Right renal pelvis (tissue), 4 donors: ENCODE measurements at places on chromosomes 4 and X.

DNA sequence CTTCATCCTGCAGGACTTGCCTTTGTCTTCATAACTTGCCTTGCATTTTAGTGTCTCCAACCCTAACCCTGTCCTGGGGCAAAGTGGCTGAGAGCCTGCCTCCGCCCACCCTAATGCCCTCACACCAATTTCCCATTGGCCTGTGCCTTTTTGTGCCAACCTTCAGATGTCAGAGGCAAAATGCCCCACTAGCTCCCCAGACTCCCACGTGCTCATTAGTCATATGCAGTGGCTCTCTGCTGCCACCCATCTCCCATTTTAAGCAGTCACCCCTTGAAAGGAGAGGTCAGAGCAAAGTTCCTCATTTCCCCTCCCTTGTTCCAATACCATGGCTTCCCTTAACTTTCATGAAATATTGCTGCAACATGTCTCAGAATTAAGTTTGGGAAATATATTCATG lies 74.8 kb upstream of the PASD1 start:
- DNase-seq = no peak

- DNase-seq = no peak
These were observed 400.8 kb upstream of the SLIT2 start for GRCh38 chr4:19850909-19851308.

GRCh38 chrX:45571453-45571852 lies 370.8 kb upstream of the DIPK2B start:
- no peak for DNase-seq

GRCh38 chrX:150536455-150537116 lies 31.8 kb upstream of the MTM1 start:
- no peak for DNase-seq

- no peak for DNase-seq
These were observed 4.6 kb downstream of the HMX1 start for GRCh38 chr4:8866828-8867623.

GRCh38 chr4:183988874-183989273 lies 83.8 kb downstream of the STOX2 start:
- no peak for DNase-seq

GRCh38 chrX:109920325-109920724 lies 82.6 kb upstream of the TMEM164 start:
- no peak for DNase-seq
